ENCODE measurements at places on chromosomes 4 and X. TPM values are rescaled to one million over a fixed set of nuclear protein-coding genes. Genes with fewer than 3 reads are reported as not detected.

Gene TXK
- total RNA-seq, result 2.3 TPM

Gene PITX2
- not detected for total RNA-seq

Gene LANCL3
- total RNA-seq, result 0.84 TPM

Gene ACSL4
- 47.8 TPM for total RNA-seq

Gene RTL3
- 6.9 TPM for total RNA-seq

Gene PJA1
- total RNA-seq, result 28.1 TPM

Gene NXF3
- total RNA-seq, result 3.1 TPM

Gene CAPN6
- 5.7 TPM for total RNA-seq

Gene PCDH10
- 23.0 TPM for total RNA-seq

DNA sequence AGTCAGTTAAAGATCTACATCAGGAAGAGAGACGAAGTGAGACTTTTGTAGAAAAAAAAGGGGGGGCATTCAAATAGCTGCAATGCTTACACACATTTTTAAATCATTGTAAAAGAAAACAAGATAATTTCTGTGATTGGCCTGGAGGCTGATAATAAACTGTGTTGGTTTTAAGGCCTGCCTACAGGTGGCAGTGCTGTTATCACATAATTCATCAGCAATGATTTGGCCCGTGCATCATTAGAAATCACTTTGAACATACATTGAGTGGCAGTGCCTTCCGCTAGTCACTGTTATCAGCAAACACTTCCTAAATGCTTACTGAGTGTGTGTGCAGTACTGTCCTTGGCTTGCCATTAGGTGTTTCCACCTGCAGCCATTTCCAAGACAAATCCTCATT is 831.9 kb downstream of the TRIML1 start:
- no peaks in the 10 kb centered on the region for H3K36me3 ChIP-seq
- no peak overlapping the region for H3K4me3 ChIP-seq
- H3K27me3 ChIP-seq, result no peaks in the 10 kb centered on the region
- DNase-seq, result no peak
- no peak overlapping the region for H3K27ac ChIP-seq

GRCh38 chrX:46737041-46737440 is 21.9 kb downstream of the SLC9A7 start:
- H3K27ac ChIP-seq, result no peak overlapping the region
- no peak overlapping the region for H3K4me3 ChIP-seq
- H3K27me3 ChIP-seq, result no peaks in the 10 kb centered on the region
- H3K36me3 ChIP-seq, result no peaks in the 10 kb centered on the region
- no peaks in the 10 kb centered on the region for H3K4me1 ChIP-seq

DNA sequence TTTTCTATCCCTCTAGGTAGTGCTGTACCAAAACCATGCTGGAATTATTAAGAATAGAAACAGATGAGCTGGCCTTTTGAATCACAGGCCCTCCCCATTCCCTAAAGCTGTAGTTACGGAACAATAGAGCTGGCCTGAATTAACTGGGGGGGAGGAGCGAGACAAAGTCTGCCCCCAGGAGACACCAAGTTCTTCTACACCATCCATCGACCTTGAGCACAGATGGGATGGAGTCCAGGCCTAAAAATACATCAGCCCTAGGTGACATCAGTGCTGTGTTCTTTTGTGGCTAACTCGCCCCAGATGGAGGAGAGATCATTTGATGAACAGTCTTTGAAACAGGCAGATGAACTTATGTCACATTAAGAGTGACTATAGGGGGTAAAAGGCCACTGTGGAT is 49.6 kb downstream of the LHFPL1 start:
- no peak for DNase-seq
- H3K4me3 ChIP-seq, result no peak overlapping the region
- H3K36me3 ChIP-seq, result no peaks in the 10 kb centered on the region
- no peaks in the 10 kb centered on the region for H3K27me3 ChIP-seq
- no peak overlapping the region for H3K27ac ChIP-seq
- H3K4me1 ChIP-seq, result no peaks in the 10 kb centered on the region

DNA sequence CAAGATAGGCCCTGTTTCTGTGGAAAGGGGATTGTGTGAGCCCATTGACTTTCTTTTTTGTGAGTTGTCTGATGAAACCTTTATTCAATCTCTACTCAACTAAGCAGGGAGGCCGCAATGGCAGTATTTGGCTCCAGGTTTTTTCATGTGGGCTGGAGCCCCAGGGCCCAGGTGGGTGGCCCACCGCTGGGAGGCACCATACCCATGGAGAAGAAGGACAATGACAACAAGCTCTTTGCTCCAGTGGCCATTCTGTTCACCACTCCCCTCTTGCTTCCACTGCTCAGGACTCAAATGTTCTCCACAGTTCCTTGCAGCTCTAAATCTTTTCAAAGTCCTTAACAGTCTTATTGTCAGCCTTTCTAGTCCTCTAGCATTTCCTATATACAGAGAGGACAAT is 54.1 kb downstream of the HOPX start:
- no peaks in the 10 kb centered on the region for H3K36me3 ChIP-seq
- H3K27me3 ChIP-seq, result peaks cover 4% of the 10 kb centered on the region
- no peak for DNase-seq
- no peak overlapping the region for H3K4me3 ChIP-seq
- H3K4me1 ChIP-seq, result no peaks in the 10 kb centered on the region

GRCh38 chrX:38856670-38857265 is 55.5 kb downstream of the MID1IP1 start:
- H3K4me3 ChIP-seq, result no peak overlapping the region
- H3K36me3 ChIP-seq, result no peaks in the 10 kb centered on the region
- peaks cover 1% of the 10 kb centered on the region for H3K4me1 ChIP-seq
- DNase-seq, result no peak
- H3K27me3 ChIP-seq, result no peaks in the 10 kb centered on the region
- H3K27ac ChIP-seq, result no peak overlapping the region

GRCh38 chr4:144674711-144675110 is 28.8 kb downstream of the HHIP start:
- no peak overlapping the region for H3K4me3 ChIP-seq
- H3K4me1 ChIP-seq, result no peaks in the 10 kb centered on the region
- no peaks in the 10 kb centered on the region for H3K27me3 ChIP-seq
- no peak for DNase-seq

DNA sequence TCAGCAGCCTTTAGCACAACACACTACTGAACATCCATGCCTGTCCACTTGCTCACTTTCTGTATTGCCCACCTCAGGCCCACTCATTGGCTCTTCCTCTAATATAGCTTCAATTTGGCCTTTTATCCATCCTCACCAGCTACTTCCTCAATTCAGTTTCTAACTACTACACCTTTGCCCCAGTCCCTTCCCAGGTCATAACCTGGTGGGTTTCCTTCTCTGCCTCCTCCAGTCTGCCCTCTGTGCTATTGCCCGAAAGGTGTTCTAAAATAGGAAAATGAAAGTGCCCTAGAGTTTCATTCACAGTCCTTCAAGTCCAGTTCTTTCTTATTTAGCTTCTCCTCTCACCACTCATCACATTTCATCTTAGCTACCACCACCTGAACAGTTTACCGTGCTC is 23.1 kb downstream of the MOSPD2 start:
- no peaks in the 10 kb centered on the region for H3K27me3 ChIP-seq
- H3K27ac ChIP-seq, result no peak overlapping the region
- H3K4me3 ChIP-seq, result no peak overlapping the region
- H3K36me3 ChIP-seq, result no peaks in the 10 kb centered on the region
- no peaks in the 10 kb centered on the region for H3K4me1 ChIP-seq

DNA sequence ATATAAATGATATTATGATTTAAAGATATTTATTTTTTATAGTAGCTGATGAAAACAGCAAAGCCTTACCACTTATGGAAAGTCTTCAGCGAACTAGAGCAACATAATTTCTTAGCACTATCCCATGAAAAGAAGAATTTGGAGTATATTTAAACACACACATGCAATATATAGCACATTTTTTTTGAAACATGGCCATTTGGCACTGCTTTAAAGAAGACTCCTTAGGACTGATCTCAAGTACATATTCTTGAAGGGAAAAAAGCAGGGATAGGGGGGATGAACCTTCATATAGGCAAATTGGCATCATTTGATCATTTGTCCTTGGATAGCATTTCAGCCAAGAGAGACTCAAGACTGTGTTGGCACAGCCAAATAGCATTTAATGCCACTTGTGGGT is 193.3 kb downstream of the ANKRD50 start:
- DNase-seq, result no peak
- H3K4me1 ChIP-seq, result no peaks in the 10 kb centered on the region
- no peaks in the 10 kb centered on the region for H3K27me3 ChIP-seq
- no peaks in the 10 kb centered on the region for H3K36me3 ChIP-seq
- no peak overlapping the region for H3K4me3 ChIP-seq
- no peak overlapping the region for H3K27ac ChIP-seq

GRCh38 chrX:43064096-43064495 is 286.1 kb upstream of the PPP1R2C start:
- H3K4me3 ChIP-seq, result no peak overlapping the region
- DNase-seq, result no peak
- H3K27ac ChIP-seq, result no peak overlapping the region
- H3K36me3 ChIP-seq, result no peaks in the 10 kb centered on the region
- H3K4me1 ChIP-seq, result no peaks in the 10 kb centered on the region
- H3K27me3 ChIP-seq, result no peaks in the 10 kb centered on the region

- H3K36me3 ChIP-seq, result no peaks in the 10 kb centered on the region
- H3K4me3 ChIP-seq, result no peak overlapping the region
- no peaks in the 10 kb centered on the region for H3K4me1 ChIP-seq
- H3K27ac ChIP-seq, result no peak overlapping the region
- no peak for DNase-seq
These were observed 21.7 kb upstream of the TBC1D8B start for GRCh38 chrX:106780664-106781377.

GRCh38 chr4:154164931-154165839 is 326.4 kb downstream of the DCHS2 start:
- no peak overlapping the region for H3K4me3 ChIP-seq
- H3K36me3 ChIP-seq, result no peaks in the 10 kb centered on the region
- no peak overlapping the region for H3K27ac ChIP-seq
- no peak for DNase-seq
- no peaks in the 10 kb centered on the region for H3K4me1 ChIP-seq

GRCh38 chrX:6129195-6129594 is 99.5 kb downstream of the NLGN4X start:
- no peak for DNase-seq
- no peaks in the 10 kb centered on the region for H3K36me3 ChIP-seq
- H3K27me3 ChIP-seq, result no peaks in the 10 kb centered on the region

DNA sequence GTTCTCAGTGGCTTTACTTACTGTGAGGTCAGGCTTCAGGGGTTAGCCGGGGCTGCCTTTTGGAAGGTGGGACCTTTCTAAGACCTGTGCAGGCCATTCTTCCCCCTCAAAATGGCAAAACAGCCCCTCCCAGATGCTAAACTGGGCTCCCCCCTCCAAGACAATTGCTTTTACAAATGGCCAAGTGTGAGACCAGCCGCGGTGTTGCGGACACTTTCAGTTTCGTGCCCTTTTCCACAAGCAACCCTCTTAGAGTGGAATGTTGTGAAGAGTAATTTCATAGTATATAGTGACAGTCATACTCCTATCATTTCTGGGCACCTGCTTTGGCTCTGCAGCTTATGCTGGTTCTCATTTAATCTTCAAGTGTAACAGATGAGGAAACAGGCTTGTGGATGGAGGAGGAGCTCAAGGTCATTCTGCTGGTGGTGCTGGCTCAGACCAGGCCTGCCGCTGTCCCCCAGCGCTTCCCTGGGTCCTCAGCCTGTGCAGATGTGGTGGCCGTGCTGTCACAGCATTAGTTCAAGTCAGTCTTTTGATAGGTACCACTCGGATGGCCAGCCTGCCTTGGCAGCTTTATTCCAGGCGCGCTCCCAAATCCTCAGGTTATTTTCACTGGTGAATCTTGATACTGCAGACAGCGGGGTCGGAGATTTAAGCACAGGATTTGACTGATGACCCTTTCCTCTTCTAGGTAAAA is 55.0 kb upstream of the TADA2B start:
- H3K4me3 ChIP-seq, result peak overlapping the region; percentile 78
- H3K27me3 ChIP-seq, result no peaks in the 10 kb centered on the region
- no peak overlapping the region for H3K27ac ChIP-seq
- H3K36me3 ChIP-seq, result no peaks in the 10 kb centered on the region

DNA sequence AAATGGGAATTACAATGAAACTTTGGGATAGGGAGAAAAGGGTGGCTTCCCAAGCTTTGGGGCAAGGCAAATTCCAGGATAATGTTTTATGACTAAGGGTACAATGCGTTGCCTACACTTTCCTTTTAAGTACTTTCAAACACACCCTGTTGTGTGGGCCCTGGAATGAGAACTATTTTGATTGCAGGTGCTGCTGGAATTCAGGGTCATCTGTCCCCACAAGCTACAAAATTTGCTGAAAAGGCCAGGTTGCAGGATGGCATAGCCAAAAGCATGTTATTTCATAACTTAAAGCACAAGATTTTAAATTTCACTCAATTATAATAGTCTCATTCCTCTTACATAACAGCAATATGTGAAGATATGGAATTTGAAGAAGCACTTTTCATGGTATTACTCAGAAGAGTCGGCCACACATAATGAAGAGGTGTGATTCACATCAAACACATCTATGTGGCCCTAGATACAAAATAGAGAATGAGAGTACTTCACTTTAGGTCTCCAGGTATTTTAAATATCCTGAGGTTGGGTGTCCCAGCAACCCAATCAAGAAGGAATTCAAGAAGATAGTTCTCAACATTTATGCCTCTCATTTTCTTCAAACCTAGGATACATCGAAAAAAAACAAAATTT is 89.3 kb downstream of the APBB2 start:
- no peaks in the 10 kb centered on the region for H3K36me3 ChIP-seq
- no peaks in the 10 kb centered on the region for H3K27me3 ChIP-seq
- H3K4me3 ChIP-seq, result no peak overlapping the region
- H3K27ac ChIP-seq, result no peak overlapping the region
- DNase-seq, result no peak

- H3K36me3 ChIP-seq, result no peaks in the 10 kb centered on the region
- H3K4me1 ChIP-seq, result no peaks in the 10 kb centered on the region
- no peak for DNase-seq
- no peak overlapping the region for H3K4me3 ChIP-seq
- no peaks in the 10 kb centered on the region for H3K27me3 ChIP-seq
These were observed 2518.5 kb downstream of the ARAP2 start for GRCh38 chr4:33725861-33726260.

GRCh38 chrX:115345615-115346014 is 56.1 kb downstream of the LUZP4 start:
- peak overlapping the region; percentile 26 for H3K27ac ChIP-seq
- DNase-seq, result no peak
- H3K36me3 ChIP-seq, result no peaks in the 10 kb centered on the region

GRCh38 chr4:15148691-15149090 is 146.4 kb downstream of the CPEB2 start:
- no peak for DNase-seq
- H3K4me1 ChIP-seq, result peaks cover 2% of the 10 kb centered on the region
- H3K27ac ChIP-seq, result peak overlapping the region; percentile 83
- no peaks in the 10 kb centered on the region for H3K36me3 ChIP-seq
- no peak overlapping the region for H3K4me3 ChIP-seq

DNA sequence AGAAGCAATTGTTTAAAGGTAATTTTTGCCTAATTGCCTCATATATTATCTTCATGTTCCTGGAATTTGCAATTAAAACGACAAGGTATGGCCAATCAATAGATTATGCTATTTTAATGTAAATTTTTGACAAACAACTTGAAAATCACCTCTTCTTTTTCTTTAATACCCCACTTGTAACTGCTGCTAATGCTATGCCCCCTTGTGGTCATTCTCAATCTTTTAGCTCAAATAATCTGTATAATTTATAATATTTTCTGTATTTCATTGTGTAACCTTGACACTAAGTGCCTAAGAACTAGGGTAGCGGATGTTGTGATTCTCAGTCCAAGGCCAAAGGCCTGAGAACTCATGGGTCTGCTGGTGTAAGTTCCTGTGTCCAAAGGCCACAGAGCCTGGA is 831.7 kb upstream of the POU3F4 start:
- no peaks in the 10 kb centered on the region for H3K4me1 ChIP-seq
- H3K4me3 ChIP-seq, result no peak overlapping the region
- no peaks in the 10 kb centered on the region for H3K36me3 ChIP-seq
- DNase-seq, result no peak
- no peak overlapping the region for H3K27ac ChIP-seq

Measured in aorta (tissue), 5 donors.